ENCODE measurements at places on chromosomes 3 and 15.

DNA sequence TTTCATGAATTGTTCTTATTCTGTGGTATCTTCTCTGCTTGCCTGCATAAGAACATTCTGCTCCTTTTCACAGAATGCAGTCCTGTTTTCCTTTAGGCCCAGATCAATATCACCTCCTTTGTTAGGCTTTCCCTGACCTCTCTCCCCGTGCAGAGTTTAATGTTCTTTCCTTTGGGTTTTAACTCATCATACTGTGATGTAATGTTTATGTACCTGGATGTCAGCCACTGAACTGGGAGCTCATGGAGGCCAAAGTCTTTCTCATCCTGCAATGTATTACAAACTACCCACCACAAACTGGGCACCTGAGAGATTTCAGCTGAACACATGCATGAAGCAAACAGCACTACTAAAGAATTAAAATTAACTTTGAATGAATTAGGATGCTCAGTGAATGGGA is 192.8 kb upstream of the RORA start:
- no peak for DNase-seq

- peak; percentile 66 for DNase-seq
These were observed 792 bp downstream of the TPRA1 start for GRCh38 chr3:127589600-127590281.

DNA sequence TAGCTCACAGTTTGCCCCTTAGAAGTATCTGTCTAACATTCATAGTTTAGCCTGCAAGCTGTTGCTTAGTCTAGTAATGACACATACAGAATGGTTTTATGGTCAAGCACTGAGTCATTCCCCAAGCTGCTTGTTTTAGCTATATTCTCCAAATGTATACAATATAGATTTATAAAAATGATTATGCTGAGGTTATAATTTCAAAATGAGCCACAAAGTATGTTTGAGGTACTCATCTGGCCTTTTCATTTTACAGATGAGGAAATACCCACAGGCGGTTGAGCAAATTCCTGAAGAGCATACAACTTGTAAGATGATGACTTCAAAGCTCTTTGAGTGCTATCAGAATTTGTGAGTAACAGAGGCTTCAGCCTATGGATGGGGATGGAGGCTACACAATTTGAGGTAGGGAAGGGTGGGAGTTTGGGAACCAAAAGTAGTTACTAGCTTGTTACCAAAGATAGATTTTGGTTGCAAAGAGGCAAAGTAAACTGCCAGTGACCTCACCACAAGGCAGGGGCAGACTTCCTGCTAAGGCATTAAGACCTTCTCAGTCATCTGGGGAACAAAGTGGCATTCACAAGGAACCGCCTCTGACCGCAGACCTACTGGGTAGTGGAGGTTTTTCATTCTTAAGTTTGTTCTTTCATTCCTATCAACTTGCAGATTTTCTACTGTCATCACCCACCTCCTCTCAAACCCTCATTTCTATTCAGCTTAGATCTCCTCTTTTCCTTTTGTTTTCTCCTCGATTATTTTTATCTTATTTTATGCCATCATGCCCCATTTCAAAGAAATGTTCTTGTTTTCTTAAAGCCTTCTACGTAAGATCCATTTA is 257.2 kb upstream of the NECTIN3 start:
- no peak for DNase-seq

- no peak for DNase-seq
These were observed 40.7 kb downstream of the SNRK start for GRCh38 chr3:43326891-43327581.

- no peak for DNase-seq
These were observed 754.8 kb downstream of the ROBO1 start for GRCh38 chr3:79012946-79013362.

DNA sequence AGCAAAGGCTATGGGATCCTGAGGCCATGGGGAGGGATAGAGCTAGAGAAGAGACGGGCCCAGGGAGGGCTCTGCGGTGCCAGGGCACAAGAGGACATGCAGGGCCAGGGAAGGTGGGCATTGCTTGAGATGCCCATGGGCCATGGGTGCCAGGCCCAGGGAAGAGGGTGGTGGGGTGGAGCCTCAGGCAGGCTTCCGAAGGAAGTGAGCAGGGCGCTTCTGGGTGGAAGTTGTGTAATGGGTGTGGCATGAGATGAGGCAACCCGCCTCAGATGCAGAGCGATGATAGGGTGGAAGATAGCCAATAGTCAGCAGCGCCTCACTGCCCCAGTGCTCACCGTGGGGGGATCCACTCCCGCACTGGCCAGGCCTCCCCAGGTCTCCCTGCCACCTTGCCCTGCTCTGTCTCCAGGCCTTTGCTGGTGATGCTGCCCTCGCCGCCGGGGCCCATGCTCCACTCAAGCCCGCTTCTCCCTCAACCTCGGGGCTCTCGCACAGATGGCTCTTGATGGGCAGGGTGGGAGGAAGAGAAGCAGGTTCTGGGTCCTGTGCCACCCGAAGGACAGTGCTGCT is 51.4 kb downstream of the DNAJB8 start:
- no peak for DNase-seq

DNA sequence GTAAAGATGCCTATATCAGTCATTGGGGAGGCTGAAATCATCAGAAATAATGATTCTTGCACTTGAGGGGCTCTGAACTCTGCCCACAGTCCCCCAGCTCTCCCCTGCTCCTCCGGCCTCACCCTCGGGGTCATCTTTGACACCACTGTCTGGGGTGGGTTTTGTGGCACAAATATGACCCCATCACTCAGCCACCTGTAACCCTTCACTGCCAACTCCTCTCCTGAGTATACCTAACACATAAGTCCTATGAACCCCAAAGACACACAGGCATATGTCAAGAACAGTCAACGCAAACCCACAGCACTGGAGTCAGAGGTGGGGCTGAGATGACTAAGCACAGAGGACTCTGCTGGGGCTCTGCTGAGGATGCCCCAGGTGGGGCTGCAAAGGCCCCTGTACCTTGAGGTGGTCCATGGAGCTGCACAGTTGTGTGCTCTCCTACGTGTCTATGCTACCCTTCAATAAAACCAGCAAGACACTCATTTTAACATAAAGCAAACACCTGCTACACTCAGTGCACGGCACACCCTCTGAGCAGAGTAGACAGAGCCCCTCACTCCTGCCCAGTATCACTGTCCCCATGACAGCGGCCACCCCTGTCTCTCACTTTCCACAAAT is 29.9 kb downstream of the SLC41A3 start:
- DNase-seq: no peak

GRCh38 chr3:172260381-172260780 is 187.9 kb downstream of the GHSR start:
- DNase-seq: no peak

DNA sequence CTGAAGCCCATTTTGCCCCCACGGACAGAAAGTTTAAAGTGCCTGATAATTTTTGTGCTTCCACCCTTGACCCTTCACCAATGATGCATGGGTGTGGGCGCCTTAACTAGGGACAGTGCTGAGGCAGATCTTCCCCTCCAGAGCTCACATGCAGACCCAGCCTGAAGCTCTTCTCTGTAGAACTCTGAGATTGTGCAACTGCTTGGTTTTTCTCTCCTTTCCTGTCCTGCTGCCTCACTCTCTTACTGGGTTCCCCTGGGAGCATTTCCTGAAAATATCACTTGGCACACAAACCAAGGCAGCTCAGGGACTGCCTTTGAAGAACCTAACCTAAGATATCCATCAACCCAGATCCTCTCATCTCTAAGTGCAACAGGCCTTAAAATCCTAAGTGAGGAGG is 220.3 kb upstream of the STT3B start:
- DNase-seq: no peak

GRCh38 chr15:64747578-64747977 is 27.8 kb downstream of the RBPMS2 start:
- no peak for DNase-seq

- no peak for DNase-seq
These were observed 42.5 kb downstream of the CMTM6 start for GRCh38 chr3:32460031-32460749.

DNA sequence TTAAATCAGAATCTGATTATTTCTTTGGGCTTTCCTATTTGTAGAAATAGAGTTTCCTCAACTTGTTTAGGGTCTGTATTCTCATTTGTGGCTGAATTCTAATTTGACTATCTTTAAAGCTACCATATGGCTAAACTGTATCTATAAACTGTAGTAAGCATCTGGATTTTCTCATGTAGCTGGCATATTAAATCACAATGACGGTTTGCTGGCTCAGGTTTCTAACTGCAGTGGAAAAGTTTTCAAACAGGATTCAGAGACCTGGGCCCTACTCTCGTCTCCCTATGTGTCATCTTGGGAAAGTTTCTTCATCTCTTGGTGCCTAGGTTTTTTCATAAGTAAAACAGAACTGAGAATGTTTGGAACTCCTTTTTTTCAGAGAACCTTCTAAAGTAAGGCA is 68.3 kb downstream of the GALK2 start:
- DNase-seq: no peak

DNA sequence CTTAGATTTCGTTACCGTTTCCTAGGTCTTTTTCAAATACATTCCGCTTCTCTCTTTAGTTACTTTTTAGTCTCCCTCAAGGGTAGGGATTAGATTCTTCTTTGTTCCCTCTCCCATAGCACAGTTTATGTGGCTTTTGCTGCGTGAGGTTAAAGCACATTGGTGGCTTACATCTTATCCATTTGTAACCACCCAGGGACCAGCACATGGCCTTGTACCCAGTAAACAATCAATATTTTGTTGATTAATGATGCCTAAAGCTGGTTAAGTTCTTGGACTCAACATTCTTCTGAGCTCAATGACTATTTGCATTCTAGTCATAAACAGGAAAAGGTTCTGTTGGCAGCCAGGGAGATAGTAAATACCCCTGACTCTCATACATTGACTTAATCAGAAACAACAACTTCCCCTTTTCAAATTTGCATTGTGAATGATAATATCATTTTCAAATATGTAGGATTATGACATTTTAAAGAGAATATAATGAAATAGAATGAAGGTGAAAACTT is 60.2 kb downstream of the CACNA1D start:
- DNase-seq: no peak

DNA sequence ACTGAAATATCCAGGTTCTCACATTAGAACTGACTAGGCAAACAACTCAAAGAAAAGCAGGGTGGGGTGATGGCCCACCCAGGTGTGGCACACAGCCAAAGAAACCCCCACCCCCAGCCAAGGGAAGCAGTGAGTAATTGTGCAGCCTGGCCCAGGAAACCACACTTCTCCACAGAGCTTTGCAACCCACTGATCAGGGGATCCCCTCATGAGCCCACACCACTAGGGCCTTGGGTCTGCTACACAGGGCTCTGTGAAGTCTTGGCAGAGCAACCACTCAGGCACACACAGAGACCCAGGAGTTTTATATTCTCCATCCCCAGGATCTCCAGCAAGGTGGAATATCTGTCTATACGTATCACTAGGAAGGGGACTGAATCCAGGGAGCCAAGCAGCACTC is 22.2 kb upstream of the TRIM42 start:
- no peak for DNase-seq

GRCh38 chr3:60916546-60916945 is 334.7 kb downstream of the FHIT start:
- no peak for DNase-seq

DNA sequence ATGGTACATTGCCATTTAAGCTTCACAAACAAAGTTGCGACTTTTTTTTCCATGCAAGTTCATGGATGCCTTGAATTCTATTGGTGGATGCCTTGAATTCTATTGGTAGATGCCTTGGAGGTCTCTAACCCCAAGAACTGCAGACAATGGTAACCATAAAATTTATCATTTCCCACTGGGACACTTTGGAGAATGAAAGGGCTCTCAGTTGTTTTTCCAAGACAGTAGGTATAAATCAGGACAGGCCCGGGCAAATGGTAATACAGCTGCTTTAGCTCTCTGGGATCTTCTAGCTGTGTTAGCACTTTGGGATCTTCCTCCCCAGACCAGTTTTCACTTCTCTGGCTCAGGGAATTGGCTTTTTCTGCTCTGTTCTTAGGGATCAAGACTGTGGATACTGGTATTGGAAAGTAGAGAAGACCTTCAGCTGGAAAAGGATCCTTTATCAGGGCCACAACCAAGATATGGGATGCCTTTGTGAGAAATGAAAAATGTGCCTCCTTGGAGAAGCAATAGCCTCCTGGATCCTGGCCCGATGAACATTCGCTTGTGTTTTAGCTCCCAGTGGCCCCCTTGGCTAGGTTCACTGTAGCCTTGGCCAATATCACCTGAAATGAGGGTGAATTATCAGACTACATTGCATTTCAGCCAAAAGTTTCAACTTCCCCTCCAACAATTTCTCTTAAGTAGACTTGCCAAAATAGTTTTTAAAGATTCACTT is 8.3 kb downstream of the LRRC3B start:
- DNase-seq: no peak

- DNase-seq: no peak
These were observed 60.4 kb downstream of the TRPC1 start for GRCh38 chr3:142784228-142784627.

- DNase-seq: no peak
These were observed 8.0 kb downstream of the ESYT3 start for GRCh38 chr3:138442433-138442832.

DNA sequence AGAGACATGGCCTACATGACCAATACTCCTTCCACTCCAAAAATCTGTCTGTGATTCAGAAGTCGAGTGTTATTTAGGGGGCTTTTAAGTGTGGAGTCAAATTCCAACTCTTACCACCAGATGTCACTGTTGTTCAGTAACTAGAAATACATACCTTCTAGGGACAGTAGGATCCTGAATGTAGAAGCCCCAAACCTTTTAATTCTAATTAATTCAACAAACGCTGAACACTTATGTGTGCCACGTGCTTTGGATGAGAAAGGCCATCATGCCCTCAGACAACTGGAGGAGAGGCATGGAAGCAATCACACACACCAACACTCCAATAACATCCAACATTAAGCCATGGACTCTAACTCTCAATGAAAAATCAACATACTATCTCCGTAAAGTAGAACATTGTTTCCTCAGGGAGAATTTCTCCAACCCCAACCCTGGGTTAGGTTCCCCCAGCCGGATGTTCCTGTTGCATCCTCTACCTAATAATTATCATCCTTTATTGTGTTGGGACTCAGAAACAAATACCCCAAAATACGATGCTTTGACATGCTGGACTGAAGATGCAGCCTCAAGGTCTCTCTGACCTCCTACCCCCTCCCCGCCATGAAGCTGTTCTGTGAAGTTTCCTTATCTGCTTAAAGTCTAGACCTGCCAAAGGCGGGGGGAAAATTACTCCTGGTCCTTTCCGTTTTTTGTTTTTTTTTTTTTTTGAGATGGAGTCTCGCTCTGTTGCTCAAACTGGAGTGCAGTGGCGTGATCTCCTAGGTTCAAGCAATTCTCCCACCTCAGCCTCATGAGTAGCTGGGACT is 8.0 kb upstream of the CCDC13 start:
- DNase-seq: no peak

- no peak for DNase-seq
These were observed 122.8 kb upstream of the CGNL1 start for GRCh38 chr15:57253500-57253899.

DNA sequence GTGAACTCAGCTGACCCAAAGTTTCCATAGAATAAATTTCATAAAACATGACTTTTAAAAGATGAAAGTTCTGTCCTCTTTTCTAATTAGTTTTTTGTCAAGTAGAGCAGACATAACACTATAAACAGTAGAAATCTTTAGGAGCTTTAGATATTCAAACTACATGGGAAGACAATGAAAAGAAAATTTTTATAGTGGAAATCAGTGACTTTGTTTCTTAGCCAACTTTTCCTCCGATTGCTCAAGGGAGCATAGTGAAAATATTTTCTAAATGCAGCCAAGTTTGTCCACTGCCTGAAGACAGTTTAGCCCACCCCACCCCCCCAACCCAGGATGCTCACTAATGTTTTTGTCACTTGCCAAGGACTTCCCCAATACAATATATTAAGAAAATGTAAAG is 114.9 kb downstream of the PLD1 start:
- no peak for DNase-seq
